ENCODE measurements at places on chromosomes 1 and 21.
A peak's percentile ranks its signal among the peaks of the same experiment; 100 is the strongest.

DNA sequence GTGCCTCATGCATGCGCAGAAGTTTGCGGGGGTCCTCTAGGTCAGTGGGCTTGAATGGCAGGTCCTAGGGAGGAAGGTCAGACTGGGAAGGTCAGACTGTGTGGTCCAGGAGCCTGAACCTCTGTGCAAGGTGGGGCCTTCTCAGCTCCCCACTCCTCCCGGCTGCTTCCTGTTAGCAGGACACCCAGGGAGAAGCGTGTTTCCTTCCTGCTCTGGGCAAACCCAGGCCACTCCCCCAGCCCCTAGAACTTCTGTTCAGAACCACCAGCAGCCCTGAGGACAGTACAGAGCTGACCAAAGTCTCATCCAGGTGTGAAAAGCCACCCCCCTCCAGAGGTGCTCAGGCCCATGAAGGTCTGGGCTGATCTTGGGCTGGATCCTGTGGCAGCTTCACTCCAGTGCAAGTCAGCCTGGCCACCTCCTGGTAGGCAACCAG is 29.9 kb downstream of the NAV1 start:
- DNase-seq, result no peak

DNA sequence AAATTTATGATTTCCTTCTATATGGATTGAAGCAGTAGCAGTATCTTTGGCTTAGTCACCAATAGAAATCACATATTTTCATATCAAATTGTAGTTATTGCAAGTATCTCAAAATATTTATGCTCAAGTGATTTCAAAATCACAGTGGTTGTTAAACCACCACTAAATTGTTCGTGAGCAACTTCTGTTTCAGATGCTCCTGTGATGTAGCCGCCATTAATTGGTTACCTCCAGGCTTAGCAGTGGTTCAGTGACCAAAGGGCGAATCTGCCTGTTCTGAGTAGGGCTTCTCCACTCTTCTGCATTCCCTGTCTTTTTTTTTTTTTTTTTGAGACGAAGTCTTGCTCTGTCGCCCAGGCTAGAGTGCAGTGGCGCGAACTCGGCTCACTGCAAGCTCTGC is 1.9 kb upstream of the CNKSR1 start:
- no peak for DNase-seq

GRCh38 chr1:111190931-111191451 is 9.5 kb downstream of the DENND2D start:
- DNase-seq, result no peak

DNA sequence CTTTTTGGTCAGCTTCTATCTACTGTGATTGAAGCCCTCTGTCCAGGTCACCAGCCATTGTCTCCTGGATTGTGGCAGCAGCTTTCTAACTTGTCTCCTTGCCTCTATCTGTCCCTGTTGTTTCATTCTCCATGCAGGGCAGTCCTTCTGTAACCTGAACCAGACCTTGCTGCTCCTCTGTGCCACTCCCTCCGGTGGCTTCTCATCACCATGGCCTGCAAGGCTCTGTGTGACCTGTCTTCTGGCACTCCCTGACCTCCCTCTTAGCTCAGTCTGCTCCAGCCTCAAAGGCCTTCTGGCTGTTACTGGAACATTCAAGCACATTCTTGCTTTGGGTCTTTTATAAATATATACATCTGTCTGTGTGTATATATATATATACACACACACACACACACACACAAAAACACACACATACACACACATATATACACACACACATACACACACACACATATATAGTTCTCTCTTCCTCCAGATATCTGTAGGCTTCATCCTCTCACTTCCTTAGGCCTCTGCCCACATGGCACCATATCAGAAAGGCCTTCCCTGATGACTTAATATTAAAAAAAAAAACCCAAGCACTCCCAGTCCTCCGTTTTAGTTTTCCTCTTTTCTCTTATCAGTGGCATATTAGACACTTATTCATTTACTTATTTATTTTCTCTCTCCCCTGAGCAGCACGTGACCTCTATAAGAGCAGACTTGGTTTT is 21.2 kb upstream of the JUN start:
- DNase-seq, result no peak

- no peak for DNase-seq
Observed at GRCh38 chr1:201485184-201485774, 16.3 kb upstream of the PHLDA3 start.

DNA sequence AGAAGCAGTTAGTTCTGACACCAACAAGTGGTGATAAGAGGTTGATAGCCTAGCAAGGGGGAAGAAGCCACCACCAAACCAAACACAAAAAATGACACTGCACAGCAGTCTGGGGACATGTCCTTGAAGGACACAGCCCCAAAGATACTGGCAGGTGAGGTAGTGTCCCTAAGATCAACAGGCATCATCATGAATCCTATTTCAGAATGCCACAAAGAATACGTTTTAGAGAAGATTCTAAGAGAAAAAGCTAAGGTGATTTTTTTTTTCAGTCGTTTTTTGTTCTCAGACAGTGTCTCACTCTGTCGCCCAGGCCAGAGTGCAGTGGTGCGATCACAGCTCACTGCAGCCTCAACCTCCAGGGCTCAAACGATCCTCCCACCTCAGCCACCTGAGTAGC is 19.6 kb downstream of the MTHFR start:
- DNase-seq, result no peak

DNA sequence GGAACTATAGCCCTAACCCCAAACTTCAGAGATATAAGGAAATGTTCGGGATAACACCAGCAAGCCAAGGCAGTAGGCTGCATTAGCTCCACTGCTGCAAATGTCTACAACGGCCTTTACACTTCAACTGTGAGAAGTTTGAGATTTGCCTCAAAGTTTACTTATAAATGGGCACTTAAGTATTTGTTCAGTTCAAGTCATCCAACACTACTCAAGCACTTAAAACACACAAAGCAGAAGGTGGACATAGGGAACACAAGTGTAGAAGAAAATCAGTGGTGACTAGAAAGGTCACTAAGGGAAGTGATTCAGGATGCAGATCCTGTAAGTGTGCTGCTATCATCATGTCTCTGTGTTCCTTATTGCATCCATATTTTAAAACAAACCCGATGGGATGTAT is 220.6 kb downstream of the SLC45A1 start:
- DNase-seq, result no peak

- no peak for DNase-seq
Observed at GRCh38 chr1:177586429-177586828, 383.4 kb downstream of the SEC16B start.

DNA sequence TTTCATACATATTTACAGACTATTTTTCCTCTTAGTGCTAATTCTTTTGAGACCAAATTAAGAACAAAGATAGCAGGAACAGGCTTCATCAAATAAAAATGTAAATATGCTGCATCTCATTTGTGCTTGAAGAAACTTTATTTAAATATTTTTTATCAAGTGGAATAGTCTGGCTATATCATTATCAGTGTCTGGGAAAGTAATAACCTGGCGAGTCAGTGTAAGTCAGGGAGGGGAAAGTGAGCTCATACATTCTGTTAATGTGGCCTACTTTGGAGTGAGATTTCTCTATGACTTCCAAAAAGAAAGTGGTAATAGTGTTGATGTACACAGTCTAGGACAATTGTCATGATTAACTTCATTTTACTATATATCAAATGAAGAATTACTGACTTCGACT is 1045.1 kb downstream of the ADGRL2 start:
- no peak for DNase-seq

GRCh38 chr1:57711326-57711725 is 287.5 kb upstream of the DAB1 start:
- no peak for DNase-seq

DNA sequence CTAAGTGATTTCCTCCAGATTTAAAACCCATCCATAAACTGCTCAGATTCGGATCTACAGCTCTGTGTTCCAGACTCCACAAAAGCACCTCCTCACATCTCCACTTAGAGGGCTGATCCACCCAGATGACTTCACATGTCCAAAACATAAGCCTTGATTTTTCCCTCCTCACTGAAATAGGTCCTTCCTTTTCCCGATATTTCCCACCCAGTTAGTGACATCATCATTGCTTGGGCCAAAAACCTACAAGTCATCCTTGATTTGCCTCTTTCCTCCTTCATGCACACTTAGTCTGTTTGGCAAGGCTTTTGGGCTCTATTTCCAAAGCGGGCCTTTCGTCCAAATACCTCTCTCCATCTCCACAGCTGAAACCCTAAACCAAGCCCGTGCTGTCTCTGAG is 32.3 kb downstream of the CCDC185 start:
- DNase-seq, result no peak

DNA sequence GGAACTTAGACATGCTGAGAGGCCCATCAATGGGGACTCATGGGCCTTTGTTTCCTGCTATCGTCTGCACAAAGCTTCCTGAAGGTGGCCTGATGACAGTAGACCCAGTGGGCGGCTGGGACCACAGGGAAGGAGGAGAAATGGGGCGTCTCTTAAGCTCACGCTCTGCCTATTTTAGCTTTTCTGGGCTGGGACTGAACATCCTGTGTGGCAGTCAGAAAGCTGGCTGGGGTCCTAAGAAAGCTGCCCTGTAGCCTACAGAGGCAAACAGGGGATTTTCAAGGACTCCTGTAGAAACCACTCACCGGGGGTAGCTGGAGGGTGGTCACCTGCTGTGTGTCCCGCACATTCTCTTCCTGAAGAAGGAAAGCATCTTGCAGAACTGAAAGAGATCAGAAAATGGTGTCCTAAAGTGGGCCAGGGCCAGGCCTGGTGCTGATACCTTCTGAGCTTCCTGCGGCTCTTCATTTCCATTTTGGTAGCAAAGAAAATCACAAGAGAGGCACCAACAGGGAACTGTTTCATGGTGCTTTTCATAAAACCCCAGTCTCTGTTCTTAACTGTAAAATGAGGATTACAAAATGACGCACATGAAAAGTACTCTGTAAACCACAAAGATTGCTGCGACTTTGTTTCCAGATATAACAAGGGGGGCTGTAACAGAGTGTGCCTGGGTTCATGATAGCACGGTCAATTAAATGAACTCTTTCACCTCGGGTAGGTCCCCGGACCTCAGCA is 8.6 kb downstream of the ZNF496 start:
- DNase-seq, result peak; percentile 77

GRCh38 chr21:34908419-34909055 is 140.6 kb downstream of the RUNX1 start:
- peak; percentile 91 for DNase-seq

- no peak for DNase-seq
Observed at GRCh38 chr21:19776076-19776475, 1222.1 kb upstream of the NCAM2 start.

DNA sequence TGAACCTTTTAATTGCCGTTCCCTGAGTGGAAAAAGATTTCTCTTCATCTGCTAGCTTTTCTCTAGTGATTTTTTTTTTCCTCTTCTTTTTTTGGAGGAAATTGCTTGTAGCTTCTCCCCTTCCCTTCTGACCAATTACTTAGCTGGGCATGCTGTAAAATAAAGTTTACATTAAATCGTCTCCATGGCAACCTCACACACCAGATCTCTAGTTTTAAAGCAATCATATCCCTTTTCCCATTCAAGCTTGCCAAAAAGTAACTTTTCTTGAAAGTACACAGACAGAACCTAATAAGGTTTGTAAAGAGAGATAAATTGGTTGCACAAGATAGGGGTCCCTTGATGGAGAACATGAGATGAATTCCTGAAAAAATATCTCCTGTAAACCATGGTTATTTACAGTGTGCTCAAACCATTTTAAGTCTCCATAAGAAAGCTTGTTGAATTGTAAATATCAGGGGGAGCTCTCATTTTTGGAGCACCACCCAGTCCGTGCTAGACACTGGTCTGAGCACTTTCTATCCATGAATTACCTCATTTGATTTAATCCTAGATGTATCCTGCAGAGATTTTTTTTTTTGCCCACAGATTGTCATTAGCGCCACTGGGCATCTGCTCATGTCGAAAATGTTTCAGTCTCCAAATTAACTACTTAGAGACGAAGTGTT is 32.6 kb upstream of the HTR1D start:
- no peak for DNase-seq

GRCh38 chr1:183807549-183808168 is 2.7 kb downstream of the RGL1 start:
- DNase-seq, result no peak

GRCh38 chr1:78547081-78547480 is 56.3 kb downstream of the PTGFR start:
- DNase-seq, result no peak

- DNase-seq, result no peak
Observed at GRCh38 chr1:154943649-154944400, 7.3 kb upstream of the PMVK start.

DNA sequence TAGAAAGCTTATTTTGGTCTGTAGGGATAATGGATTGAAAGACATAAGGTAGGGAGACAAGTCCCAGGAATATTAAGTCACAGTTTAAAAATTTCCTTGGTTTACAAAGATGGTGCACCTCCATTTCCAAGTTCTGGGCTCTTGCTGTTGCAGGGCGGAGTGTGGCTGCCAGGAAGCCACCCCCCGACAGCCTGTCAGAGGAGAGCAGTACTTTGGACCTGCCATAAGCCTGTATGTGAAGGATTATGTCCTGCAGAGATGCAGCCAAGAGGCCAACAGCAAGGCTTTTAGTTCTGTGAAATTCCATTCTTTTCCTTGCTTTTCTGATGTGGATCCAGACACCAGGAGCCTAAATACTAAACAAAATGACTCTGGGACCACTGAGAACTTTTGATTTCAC is 31.9 kb upstream of the GTF2B start:
- DNase-seq, result no peak

- DNase-seq, result peak; percentile 19
Observed at GRCh38 chr1:117821774-117822482, 107.5 kb downstream of the GDAP2 start.

DNA sequence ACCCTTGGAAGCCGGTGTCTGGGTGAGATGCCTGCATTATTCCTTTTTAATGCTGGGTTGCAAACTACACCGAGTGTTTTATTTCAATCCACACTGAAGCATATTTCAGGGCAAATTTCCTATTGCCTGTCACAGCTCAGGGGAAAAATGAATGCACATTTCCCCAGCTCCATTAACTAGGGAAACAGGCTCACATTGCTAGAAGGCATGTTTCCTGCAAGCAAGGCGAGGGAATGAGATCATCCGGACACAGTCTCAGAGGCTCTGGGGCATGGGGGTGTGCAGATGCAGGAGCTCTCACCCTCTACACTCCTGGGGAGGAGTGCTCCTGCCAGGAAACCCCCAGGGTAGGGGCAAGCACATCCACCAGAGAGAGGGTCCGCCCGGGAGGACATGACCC is 24.6 kb downstream of the SYT2 start:
- no peak for DNase-seq

DNA sequence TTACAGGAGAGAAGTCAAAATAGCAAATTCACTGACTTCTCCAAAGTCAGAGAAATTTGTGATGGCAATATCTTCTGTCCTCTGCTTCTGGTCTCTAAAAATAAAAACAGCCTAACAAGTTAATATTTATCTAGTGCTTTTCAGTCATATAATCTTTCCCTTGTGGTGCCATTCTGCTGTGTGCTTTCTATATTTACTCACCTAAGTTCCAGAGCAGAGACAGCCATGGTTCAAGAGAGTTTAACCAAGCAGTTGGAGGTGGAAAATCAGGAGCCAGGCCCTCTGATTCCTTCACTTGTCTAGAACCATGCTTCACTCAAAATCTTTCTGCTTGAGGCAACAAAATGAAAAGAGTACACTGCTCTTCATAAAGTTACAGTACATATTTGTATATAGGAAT is 39.3 kb downstream of the BRINP2 start:
- no peak for DNase-seq

GRCh38 chr1:101044259-101044658 is 18.7 kb upstream of the DPH5 start:
- DNase-seq, result no peak

GRCh38 chr1:173280899-173281660 is 73.9 kb upstream of the TNFSF4 start:
- DNase-seq, result no peak

- no peak for DNase-seq
Observed at GRCh38 chr1:77245830-77246229, 26.6 kb upstream of the PIGK start.

All from Jurkat, Clone E6-1 (cell line).